GM06990 (cell line): ENCODE measurements at places on chromosomes 13 and 19.

- peak; percentile 29 for DNase-seq
Observed at GRCh38 chr13:102870677-102871415, 25.0 kb downstream of the ERCC5 start.

GRCh38 chr19:1220976-1221903 lies 15.7 kb downstream of the STK11 start:
- DNase-seq: no peak

- DNase-seq: no peak
Observed at GRCh38 chr19:35307931-35308330, 16.0 kb downstream of the MAG start.

DNA sequence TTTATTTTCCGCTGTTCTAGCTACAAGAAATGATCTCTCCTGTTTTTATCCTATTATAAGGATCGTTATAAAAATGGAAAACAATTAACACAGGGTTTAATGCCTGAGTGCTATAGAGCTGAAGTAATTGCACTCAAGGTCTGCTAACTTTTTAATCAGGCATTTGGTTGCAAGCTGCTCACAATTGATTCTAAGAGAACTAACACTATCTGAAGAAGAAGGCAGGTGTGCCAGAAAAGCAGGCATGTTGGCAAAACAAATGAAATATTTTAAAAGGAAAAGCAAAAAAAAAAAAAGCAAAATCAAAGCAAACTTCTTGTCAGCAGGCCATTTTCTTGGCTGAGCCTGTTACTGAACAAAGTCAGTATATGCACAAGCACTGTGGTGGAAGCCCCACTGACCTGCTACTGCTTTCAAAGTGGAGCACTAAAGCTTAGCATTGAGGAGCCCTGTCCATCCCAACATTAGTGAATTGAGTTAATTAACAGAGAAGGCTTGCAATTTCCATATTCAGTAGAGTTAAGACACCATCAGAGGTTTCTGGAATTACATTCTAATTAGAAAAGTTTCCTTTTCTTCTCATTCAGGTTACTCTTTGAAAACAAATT lies 574.2 kb downstream of the PCDH9 start:
- no peak for DNase-seq

DNA sequence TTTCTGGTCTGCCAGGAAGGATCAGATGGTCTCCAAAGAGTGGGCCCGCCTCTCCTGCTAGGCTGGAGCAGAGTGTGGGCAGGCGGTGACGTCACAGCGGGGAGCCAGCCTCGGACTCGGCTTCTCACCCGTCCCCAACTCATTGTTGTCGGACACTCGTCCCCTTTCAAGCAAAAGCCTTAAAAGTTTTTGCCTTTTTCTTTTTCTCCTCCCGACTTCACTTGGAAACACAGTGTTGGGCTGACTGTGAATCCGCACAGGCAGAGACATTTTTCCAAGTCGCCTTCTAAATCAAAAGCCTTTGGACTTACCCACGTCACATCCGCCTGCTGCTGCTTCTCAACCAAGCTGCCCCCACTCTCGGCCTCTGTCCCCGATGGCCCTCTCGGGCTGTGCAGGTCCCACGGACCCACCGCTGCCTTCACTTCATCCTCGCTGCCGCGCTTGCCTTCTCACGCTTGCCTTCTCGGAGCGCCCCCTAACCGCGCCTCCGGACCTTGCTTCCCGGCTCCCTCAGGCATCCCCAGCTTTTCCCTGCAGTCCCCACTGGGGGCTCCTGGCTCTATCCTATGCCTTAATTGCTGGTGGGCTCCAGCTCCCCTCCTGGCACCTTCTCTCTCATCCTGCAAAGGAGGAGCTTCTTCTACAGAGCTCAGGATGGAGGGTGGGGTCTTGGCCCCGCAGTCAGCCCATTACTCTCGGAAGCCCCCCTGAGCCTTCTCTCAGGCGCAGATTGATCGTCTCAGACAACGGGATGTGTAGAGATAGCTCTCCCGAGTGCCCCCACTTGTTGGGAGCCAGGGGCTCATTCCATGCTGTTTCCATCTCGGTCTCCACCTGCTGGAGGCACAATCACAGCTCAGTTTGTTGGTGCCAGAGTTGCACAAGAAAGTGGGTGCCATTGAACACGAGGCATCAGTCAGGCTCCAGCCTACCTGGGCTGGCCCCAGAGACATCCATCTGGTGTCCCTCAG lies 3.9 kb upstream of the ZNF135 start:
- no peak for DNase-seq

DNA sequence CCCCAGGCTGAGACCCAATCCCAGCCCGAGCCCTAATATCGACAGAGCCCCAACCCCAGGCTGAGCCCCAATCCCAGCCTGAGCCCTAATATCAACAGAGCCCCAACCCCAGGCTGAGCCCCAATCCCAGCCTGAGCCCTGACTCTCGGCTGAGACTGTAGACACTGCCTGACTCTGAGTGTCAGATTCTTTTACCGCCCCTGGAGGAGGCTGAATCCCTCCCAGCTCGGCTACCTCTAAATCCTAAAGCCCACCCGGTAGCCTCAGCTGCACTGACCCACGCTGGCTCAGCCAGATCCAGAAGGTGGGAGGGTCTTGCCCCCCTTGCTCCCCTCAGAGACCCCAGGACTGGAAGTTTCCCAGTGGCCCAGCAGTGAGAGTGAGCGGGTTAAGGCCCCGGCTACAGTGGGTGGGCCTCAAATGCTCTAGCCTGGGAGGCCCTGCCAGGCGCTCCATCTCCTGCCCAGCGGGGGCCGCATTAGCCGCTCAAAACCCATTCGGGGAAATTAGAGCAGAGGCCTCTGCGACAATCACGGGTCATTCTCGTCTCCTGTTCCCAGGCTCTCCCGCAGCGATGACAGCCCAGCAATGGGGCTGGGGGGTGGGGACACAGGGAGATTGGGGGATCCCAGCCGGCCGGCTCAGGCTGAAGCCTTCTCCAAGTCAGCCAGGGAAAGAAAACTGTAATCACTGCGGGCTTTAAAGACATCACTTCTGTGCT lies 43.8 kb downstream of the ZNRF4 start:
- no peak for DNase-seq

DNA sequence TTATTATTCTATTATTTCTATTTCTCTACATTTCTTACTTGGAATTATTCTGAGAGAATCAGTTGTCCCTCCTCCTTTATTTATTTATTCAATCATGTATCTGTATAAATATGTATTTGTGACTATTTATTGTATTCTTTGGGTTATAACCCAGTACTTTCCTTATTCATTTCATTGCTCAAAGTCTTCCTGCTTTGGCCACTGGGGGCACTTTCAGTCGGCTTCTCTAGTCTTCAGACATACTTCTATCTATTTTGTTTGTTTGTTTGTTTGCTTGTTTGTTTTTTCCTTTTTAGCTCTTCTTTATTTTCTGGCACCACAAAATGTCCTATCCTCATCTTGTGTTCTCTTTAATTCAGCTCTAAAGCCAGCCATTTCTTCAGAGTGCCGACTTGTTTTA lies 260.4 kb downstream of the NALCN start:
- DNase-seq: no peak

DNA sequence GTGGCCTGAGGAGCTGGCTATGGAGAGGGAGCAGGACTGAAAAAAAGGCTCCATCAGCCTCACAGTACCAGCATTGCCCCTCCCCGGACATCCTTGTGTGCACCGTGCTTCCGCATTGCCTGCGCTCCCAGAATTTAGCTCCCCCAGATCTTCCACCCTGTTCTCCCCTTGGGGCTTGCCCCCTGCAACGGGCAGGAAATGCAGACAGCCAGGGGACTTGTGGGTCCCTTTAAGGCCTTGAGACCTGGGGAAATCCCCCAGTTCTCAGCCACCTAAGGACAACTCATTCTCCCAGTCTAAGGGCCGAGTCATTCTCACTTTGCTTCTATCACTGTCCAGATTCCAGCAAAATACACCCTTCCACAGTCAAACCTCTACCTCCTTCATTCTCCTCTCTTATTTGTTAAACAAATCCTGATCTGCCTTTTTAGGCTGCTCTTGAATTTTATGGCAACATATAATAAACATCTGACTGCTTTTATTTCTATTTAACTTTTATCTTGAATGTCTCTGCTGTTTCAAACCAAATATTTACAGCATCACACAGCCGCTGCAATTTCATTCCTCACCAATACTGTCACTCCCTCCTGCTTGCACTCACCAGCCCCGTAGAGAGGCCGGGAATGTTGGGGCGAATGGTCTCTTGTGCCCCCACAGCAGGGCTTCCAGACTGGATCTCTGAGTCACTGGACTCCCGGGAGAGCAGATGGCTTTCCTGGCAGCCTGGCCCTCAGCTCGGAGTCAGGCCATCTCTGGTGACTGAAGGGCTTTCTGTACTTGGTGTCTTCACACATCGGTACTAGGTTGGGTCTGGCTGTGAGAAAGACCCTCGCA lies 221.9 kb downstream of the TSHZ3 start:
- DNase-seq: no peak

DNA sequence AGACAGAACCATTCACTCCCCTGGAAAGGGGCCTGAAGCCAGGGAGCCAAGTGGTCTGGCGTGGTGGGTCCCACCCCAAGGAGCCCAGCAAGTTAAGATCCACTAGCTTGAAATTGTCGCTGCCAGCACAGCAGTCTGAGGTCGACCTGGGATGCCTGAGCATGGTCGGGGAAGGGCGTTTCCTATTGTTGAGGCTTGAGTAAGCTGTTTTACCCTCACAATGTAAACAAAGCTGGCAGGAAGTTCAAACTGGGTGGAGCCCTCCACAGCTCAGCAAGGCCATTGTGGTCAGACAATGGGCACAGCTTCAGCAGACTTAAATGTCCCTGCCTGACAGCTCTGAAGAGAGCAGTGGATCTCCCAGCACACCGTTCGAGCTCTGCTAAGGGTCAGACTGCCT lies 195.6 kb upstream of the DACH1 start:
- no peak for DNase-seq

GRCh38 chr13:24166561-24166960 lies 6.0 kb downstream of the SPATA13 start:
- DNase-seq: no peak

DNA sequence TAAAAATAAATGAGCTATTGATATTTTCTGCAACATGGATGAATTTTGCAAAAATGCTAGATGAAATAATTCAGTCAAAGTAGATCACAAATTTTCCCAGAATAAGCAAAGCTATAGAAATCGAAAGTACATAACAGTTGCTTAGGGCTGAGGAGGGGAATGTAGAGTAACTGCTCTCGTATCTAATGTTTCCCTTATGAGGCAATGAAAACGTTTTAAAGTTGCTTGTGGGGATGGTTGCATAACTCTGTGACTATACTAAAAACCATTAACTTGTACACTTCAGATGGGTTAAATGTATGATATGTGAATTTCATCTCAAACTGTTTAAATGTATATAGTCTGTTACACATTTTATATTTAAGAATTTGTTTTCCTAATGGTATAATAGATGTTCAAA lies 231.7 kb downstream of the GGACT start:
- DNase-seq: no peak

- no peak for DNase-seq
Observed at GRCh38 chr19:39637891-39638290, 17.8 kb upstream of the LGALS16 start.
